ENCODE measurements at places on chromosomes 7 and 10.
A peak's percentile ranks its signal among the peaks of the same experiment; 100 is the strongest.

DNA sequence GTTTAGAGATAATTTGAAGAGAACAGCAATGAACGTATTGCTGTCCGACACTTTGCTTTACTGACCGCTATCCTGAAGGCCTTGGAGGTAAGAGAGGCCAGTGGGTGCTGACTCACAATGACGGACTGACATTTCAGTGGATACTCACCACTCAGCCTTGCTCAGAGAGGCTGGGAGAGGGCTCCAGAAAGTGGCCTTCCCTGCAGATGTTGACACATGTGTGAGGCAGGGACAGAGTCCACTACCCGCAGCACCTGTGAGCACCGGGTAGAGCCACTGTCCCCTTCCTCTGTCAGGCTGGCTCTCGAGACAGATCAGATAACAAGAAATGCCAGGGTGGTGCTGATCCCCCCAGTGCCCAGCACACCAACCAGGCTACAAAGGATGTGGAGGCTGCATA is 75.0 kb downstream of the GPR26 start:
- peak; percentile 13 for DNase-seq

- DNase-seq = no peak
Measured at GRCh38 chr7:134071355-134072331, 55.5 kb upstream of the LRGUK start.

- no peak for DNase-seq
Measured at GRCh38 chr7:40700653-40701421, 566.0 kb downstream of the SUGCT start.

DNA sequence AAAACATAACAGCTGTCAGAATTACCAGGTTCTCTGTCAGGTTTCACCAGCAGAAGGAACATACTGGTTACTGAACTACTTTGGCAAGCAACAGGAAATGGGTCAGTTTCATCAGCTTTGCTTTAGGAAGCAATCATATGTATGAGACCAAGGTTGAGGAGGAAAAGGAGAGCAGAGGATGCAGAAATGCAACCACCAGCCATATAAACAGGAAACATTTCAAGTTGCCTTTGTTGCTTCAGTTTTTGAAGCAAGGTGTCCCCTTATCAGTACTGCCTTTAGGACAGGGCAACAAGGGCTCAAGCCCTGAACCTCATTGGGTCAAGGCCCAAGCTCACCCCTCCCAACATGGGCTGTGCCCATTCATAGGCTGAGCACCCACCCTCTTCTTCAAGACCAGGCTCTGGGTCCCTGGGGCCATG is 10.2 kb downstream of the HIPK2 start:
- no peak for DNase-seq

GRCh38 chr7:104979167-104979841 is 34.7 kb upstream of the KMT2E start:
- no peak for DNase-seq

All from Peyer's patch (tissue), 4 donors.